CD4-positive, alpha-beta T cell treated with Interleukin-17A for 4 hours (primary cell): ENCODE measurements at places on chromosomes 6 and 20.

DNA sequence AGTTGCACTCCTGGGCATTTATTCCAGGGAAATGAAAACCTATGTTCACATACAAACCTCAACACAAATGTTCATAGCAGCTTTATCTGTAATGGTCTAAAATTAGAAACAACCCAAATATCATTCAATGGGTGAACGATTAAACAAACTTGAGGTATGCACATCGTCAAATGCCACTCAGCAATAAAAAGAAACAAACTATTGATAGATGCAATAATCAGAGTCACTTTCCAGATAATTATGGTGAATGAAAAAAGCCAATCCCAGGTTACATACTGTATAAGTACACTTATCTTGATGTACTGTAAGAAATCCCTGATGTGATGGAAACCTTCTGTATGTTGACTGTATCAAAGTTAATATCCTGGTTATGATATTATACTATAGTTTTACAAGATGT lies 38.8 kb downstream of the RNF24 start:
- DNase-seq = no peak

DNA sequence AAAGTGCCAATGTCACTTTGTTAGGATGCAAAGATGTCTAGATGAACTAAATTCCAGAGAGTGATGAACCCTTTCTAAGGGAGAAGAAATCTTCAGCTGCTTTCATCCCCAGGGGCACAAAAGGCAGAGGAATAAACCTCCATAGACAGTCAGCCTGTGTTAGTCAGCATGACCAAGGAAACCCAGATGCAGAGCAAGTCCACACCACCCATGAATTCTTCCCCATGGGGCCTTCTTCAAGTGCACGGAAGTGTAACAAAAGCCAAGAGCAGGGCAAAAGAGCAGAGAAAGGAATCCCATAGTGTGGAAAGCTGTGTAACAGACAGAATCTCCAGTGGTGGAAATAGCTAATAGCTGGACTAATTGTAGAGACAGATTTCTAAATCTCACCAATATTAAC lies 50.0 kb downstream of the DCDC2 start:
- no peak for DNase-seq

GRCh38 chr6:146805546-146806325 lies 207.0 kb downstream of the ADGB start:
- no peak for DNase-seq

DNA sequence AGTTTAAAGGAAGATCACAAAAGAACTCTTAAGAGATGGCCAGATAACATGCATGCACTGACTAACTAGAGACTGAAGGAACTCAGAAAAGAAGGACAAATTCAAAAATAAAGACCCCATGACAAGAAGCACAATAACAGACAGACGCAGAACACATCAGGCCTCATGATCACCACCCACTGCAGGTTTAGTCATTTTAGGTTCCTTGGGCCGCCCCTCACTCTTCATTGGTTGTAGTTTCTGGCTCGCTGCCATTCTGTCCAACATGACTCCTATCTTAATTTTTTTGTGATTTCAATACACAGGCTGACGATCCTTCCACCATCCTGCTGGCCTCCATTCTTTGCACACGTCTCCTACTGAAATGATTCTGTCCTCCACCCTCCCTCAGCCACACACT lies 21.6 kb downstream of the STX7 start:
- no peak for DNase-seq

GRCh38 chr20:7470912-7471311 lies 469.3 kb downstream of the HAO1 start:
- no peak for DNase-seq

GRCh38 chr6:157078326-157078725 lies 245.0 kb downstream of the TMEM242 start:
- no peak for DNase-seq

- no peak for DNase-seq
Observed at GRCh38 chr20:13288357-13288756, 67.3 kb downstream of the ISM1 start.
